Neural crest cell (in vitro differentiated cells): ENCODE measurements at places on chromosomes 11 and 22. TPM values are rescaled to one million over a fixed set of nuclear protein-coding genes. Genes with fewer than 3 reads are reported as not detected.

DDX25 gene
- 1.4 and 2.3 TPM in 2 replicates for total RNA-seq

GAB4 gene
- total RNA-seq, result not detected in 2 replicates

- no peak for DNase-seq
Measured at GRCh38 chr11:77208535-77208934, 80.5 kb downstream of the MYO7A start.

DNA sequence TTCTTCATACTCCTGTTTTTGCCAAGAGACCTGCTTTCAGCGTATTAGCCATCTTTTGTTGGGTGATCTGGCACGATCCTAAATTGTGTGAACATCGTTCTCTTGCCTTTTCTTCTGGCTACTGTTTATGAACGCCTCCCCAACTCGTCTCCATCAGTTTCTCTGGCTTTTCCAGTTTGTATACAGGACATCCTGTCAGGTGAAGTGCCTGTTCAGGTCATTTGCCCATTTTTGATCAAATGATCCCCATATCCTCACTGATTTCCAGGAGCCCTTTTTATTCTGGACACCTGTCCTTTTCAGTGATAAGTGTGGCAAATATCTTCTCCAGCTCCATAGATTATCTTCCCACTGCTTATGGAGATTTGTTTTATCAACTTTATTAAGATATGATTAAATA lies 22.5 kb upstream of the SYT8 start:
- no peak for DNase-seq

ELMOD1 gene
- total RNA-seq, result 0.40 and 0.43 TPM in 2 replicates

GRCh38 chr11:23013509-23013908 lies 153.2 kb upstream of the CCDC179 start:
- DNase-seq, result no peak

DNA sequence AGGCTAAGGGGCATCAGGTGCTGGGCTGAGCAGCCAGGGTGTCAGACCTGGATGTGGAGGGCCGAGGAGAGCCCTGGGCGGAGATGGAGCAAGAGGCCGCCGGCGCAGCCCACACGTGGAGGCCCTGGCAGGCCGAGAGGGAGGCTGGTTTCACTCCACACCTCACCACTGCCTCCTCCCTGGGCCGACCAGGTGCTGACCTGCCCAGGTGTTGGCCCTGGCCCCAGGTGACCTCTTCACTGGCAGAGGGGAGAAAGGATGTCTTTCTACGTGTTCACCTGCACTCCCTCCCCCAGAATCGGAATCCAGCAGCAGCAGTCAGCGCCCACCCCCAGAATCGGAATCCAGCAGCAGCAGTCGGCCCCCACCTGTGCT lies 781 bp downstream of the ANO9 start:
- DNase-seq, result no peak

MFNG gene
- total RNA-seq, result 3.2 and 4.7 TPM in 2 replicates

DNA sequence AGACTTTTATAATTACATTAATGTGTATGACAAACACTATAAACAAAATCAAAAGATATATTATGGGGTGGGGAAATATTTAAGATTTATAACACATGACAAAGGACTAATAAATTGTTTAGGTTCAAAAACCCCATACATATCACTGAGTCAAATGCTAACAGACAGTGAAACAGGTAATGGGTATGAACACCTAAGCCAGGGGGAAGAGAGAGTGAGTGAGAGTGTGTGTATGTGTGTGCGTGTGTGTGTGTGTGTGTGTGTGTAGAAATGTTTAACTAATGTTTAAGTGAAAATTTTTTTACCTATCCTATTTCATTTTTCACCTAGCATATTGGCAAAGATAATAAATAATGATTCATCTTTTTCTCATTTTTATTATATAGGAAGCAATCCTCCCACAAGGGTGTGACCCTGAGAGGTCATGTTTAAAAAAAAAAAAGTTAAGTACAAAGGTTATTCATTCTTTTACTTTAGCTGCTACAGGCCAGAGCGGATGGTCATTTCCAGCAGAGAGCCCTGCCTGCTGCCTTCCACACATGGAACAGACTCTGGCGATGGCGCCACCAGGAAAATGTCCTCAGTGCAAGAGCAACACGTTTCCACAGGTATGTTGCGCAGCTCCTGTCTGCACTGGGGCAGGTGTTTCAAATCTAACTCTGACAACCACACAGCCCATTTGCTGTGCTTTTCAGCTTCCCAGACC lies 72.9 kb downstream of the PISD start:
- DNase-seq, result no peak

OR5I1 gene
- total RNA-seq, result not detected in 2 replicates

DNA sequence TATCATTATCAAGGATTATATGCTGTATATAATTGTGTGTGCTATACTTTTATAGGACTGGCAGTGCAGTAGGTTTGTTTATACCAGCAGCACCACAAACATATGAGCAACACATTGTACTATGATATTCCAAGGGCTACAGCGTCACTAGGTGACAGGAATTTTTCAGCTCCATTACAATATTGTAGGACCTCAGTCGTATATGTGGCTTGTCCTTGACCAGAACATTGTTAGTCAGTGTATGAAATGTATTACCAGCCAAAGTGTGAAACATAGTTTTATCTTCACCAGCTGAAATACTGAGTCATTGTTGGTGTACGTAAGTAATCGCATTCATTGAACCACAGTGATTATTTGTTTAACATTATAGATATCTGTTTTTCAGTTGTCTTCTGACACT lies 20.4 kb downstream of the JHY start:
- DNase-seq, result no peak

DNA sequence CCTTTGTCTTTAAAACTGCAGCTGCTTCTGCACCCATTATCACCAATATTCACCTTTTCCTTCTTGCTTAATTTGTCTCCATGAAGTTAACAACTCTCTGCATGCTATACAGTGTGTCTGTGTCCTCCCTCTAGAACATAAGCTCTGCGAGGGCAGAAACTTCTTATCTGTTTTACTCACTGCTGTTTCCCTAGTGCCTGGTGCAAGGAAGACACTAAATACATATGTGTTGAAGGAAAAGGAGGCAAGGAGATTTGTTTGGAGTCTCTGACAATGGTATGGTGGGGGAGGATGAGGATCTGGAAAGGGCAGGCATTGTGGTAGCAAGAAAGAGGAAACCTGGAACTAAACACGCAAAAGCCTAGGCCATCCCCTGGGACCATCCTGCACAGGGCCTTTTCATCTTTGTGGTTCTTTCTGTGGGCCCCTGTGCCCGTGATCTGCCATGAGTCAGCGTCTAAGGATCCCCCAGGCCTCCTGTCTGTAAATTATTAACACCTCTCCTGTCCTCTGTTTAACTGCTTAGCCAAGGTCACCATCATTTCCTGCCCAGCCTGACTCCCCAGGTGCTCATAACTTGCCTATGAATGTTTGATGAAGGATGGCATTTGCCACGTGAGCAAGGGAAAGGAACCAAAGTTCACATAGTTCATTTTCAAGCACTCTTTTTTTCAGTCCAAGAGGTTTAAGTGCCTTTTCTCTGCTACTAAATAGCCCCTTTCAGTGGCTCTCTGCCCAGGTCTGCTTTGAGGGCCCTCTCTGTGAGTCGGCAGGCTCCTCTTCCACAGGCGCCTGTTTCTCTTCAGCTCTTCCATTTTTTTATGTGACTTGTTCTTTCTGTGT lies 131.1 kb downstream of the RASSF10 start:
- no peak for DNase-seq

NRXN2 gene
- total RNA-seq, result 8.5 and 10.0 TPM in 2 replicates

C1QTNF4 gene
- total RNA-seq, result 18.9 and 21.4 TPM in 2 replicates

- no peak for DNase-seq
Measured at GRCh38 chr22:26998129-26998528, 340.7 kb downstream of the MIAT start.

- no peak for DNase-seq
Measured at GRCh38 chr11:12199231-12199948, 89.0 kb downstream of the MICAL2 start.

GRM5 gene
- total RNA-seq, result 0.45 and 0.49 TPM in 2 replicates

DLG2 gene
- 2.1 and 3.6 TPM in 2 replicates for total RNA-seq

DNA sequence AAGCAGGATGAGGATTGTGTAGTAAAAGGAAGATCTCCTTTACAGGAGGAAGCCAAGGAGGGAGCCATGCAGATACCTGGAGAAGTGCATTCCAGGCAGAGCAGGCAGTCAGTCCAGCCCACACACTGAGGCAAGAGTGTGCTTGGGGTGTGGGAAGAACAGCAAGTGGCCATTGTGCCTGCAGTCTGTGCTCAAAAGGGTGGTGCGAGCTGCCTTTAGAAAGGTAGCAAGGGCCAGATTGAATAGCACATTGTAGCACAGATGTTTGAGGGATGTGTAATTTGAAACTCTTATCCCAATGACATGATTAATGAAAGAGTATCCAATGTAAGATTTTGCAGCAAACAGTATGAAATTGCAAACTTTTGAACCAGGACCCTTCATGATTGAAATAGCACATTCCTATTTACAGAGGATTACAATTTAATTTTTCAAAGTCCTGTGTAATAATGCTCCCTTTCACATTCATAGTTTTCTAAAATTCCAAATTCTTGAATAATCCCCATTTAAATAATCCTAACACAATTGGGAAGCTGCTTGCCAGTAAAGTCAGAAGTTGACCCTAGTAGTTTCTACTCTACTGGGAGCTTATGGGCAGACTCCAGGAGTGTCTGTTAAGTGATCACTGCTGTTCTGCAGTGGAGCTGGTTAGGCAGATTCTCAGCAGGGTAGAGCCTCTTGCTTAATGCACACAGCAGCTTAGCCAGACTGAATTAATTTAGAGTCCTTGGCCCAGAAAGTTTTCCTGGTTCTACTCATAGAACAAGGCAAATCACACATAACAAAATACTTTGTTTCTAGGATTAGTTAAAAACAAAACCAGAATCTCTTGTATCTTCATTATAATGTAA lies 78.1 kb downstream of the CYB5R2 start:
- DNase-seq, result no peak

CAPN5 gene
- total RNA-seq, result 25.8 and 26.2 TPM in 2 replicates

SPINDOC gene
- total RNA-seq, result 104 and 107 TPM in 2 replicates

GRCh38 chr22:33049119-33049729 lies 9.0 kb downstream of the SYN3 start:
- peak; percentile 79 for DNase-seq

LUZP2 gene
- total RNA-seq, result 0.23 and 0.28 TPM in 2 replicates

MUC2 gene
- total RNA-seq, result not detected in 2 replicates

DNA sequence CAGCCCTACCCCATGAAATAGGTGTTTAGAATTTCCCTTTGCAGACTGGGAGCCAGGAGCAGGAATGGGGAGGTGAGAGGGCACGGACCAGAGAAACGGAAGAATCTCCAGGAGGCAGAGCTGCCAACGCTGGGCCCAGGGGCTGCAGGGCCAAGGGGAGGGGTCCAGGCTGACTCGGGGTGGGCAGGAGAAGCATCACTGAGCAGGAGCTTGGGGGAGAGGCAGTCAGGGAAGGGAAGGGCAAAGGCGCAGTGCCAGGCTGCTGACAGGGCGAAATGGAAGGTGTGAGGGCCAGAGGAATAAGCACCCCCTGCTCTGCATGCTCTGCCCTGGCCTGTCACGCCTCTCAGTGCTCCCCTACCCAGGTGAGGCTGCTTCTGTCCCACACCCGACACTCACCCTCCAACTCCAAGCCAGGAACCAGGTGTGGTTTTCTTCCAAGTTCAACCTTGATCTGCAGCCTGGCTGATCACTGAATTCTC lies 14.5 kb downstream of the LRRC32 start:
- no peak for DNase-seq

DNA sequence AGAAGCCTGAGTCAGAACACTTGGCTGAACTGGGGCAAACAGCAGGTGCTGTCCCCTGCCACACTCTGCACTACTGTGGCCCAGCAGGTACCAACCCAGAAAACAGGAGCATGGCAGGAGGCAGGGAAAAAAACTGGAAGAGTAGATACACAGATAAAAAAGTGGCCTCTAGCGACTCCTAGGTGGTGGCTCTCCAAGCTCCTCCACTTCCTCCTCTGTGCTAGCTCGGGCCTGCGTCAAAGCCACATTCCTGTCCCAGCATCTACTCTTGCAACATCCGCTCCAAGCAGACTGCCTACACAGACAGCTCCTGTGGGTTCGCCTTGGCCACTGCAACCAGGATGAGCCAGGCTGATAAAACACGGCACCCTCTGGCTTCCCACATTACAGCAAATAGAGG lies 6.9 kb downstream of the OR8B12 start:
- DNase-seq, result no peak
